Stimulated activated CD4-positive, alpha-beta T cell treated with anti-CD3 and anti-CD28 coated beads, Interleukin-12 subunit alpha, Interleukin-12 subunit beta, amount 100 ng/mL, for 24 hours (primary cell): ENCODE measurements at places on chromosomes 12 and 14.

- no peak for DNase-seq
These were observed 14.8 kb downstream of the CKAP4 start for GRCh38 chr12:106233011-106233410.

DNA sequence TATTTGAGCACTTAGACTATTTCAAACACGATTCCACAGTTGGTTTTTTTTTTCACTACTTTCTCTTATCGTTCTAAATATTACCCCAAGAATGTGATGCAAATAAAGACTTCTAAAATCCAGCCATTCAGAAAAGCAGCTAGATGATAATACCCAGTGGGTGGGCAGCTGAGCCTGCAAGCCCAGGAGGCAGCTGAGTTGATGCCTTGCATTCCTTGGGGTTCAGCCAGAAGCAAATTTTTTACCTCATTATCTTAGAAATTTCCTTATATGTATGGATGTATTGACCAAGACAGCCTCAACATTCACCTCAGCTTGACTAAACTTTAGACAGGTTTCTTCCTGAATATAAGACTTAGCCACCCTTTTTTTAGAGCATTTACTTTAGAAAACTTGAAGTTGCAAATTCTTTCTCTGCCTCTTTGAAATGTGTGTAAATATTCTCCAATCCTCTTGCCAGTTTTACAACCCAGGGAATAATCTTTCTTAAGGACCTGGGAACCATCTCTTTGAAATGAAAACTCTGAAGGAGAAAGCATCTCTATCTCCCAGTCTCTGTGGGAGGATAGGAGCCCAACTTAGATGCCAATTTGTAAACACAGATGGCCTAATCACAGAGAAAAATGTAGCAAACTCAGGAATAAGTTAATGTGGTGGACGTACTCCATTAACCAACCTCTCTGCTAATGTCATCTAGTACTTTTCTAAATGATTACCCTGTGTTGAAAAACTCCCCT is 52.2 kb upstream of the ANP32D start:
- DNase-seq: no peak

DNA sequence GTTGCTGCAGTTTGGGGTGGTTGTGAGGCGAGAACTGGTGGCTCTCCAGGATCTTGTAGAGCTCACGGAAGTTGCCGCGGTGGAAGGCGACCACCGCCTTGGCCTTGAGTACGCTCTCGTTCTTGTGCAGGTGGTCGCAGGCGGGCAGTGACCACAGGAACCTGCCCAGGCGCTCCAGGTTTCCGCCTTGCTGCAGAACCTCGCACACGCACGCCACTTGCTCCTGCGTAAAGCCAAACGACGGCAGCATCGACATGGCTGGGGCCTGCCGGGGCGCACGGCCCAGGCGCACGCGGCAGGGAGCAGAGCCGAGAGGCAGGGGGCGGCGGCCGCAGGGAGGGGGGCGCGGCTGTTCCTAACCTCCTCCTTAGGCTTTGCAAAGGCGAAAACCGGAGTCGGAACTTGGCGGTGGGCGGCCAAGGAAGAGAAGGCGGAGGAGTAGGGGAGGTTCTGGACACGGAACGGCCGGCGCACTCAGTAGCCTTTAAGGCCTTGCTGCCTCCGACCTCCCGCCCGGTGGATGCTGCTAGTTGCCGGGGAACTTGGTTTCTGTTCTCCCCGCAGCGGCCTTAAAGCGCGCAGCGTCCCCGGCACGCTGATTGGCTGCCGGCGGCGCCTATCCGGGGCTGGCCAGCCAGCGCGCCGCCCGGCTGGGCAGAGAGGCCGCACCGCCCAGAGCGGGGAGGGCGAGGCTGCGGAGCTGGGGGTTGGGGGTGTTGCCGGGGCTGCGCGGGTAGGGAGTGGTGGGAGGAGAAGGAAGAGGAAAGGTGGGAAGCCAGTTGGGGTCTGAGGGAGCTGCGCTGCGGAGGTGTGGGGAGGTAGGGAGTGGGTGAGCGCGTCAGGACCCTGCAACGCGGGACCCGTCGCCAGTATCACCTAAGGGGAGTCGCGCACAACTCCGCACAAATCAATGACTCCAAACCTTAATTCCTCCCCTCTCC is at the start of gene SIX1:
TSS of gene SIX1 (minus strand) at position 544 of the 941 bp plus-strand sequence. CDS start at position 256, 288 bp downstream.
- no peak for DNase-seq

GRCh38 chr14:92480856-92481255 is 32.7 kb upstream of the RIN3 start:
- no peak for DNase-seq

DNA sequence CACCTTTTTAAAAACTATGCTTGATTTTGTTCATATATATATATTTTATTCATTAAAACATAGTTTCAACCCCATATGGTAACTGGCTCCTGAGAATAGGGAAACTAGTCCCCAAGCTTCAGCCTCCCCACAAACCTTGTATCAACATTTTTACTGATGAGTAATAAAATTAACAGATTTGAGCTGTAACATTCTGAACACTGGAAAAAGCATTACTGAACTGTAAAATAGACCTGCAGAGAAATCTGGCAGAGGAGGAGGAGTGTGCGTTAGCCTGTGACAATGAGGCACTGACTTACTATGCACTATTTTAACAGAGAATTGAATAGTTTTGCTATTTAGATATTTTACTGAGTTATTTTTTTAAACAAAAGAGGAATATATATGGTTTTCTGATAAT is 43.1 kb downstream of the FRS2 start:
- DNase-seq: no peak

DNA sequence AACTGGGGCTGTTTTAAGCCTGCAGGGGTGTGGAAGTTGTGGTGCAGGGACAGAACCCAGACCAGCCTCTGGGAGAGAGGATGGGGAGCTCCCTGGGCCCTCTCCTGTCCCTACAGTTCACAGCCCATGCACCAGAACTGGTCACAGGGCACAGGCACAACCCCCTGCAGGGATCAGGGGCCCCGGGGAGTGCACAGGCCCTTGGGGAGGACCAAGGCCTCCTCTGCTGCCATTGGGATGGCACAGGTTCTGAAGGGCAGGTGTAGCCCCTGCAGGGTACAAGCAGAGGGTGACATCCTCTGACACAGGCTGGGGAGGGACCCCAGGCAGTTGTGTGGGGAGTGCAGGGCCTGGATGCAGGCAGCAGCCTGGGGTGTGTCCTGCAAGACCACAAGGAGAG is 66.4 kb upstream of the SFSWAP start:
- DNase-seq: no peak

DNA sequence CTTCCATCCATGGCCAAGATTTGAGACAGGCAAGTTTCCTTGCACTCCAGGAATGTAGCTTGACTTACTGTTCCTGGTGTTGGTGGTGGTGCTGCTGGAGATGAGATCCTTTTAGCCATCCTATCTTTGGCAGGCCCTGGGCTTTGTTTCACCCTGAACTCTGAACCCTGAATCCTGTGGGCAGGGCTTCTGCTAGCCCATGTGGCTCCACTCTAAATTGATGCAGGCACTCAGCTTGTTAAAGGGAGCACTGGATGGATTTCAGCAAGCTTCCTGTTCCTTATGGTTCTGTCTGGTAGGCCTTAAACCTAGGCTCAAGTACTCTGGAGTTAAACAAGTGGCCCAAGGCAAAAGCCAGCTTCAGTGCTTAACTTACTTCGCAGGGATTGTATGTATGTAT is 138.2 kb downstream of the RGS6 start:
- DNase-seq: no peak

- DNase-seq: no peak
These were observed 1088.8 kb downstream of the FSCB start for GRCh38 chr14:43418324-43418723.

- no peak for DNase-seq
These were observed 4.5 kb upstream of the EVL start for GRCh38 chr14:100060760-100061159.

DNA sequence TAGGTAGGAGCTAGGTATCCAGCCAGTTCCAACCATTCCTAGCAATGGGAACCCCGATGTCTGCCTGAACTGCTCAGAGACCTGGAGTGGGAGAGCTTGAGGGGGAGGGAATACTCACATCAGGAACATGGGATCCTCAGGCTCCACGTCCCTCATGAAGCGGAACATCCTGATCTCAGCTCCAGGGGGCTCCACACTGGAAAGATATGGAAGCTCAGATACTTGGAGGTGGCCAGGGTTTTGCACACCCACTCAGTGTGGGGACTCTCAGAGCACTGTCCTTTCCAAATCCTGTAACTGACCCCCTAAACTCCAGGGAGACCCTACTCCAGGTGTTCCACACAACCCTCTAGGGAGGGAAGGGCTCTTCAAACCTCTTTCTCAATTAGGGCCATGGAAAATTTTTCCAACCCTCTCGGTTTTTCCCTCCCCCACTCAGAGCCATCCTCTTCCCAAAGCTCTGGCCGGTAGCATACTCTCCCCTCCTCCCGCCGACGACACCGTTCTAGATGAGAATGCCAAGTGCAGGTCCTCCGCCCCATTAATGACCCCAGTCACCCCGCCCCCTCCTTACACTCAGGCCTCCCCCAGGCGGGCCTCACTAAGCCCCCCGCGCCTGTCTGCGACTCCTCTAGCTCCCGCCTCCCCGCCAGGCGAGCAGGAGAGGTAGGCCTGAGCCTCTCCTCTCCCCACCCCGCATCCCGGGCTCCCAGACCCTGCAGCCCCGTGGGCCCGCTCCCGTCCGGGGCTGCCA is 597 bp downstream of the MLF2 start:
- DNase-seq: no peak

GRCh38 chr14:95518045-95518751 is 1.7 kb upstream of the SYNE3 start:
- no peak for DNase-seq

DNA sequence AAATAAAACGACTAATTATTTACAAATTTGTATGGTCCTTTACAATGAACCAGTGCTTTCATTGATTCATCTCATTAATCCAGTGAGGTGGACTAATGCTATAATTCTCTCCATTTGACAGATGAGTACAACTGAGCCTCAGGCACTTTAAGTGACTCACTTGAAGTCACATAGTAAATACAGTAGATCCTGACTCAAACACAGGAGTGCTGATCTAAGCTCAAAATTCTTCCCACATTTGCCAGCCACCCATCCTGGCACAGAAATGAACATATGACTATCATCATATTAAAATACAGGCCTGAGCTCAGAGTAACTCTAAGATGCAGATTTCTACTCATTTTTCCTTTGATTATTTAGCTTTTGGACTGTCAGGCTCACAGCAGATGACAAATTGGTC is 30.6 kb downstream of the SLC16A7 start:
- no peak for DNase-seq

GRCh38 chr12:119781804-119782203 is 95.3 kb downstream of the CIT start:
- DNase-seq: no peak

DNA sequence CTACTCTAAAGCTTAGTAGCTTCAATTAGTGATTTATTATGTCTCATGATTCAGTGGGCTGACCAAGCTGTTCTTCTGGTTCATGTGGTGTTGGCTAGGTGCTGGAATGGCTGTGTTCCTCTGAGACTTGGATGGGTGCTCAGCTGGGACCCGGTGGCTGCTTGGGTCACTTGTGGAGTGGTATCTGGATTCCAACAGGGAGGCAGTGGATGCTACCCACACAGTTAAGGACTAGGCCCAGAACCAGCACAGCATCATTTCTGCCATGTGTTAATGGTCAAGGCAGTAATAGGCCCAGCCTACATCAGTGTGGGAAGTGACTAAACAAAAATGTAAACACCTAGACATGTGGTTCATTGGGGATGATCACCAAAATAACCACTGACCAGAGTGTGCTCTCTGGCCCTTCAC is 72.2 kb downstream of the FGD4 start:
- DNase-seq: no peak

- DNase-seq: no peak
These were observed 1.1 kb downstream of the EML1 start for GRCh38 chr14:99794151-99794780.

- no peak for DNase-seq
These were observed 33.1 kb upstream of the MMP17 start for GRCh38 chr12:131795064-131795463.

DNA sequence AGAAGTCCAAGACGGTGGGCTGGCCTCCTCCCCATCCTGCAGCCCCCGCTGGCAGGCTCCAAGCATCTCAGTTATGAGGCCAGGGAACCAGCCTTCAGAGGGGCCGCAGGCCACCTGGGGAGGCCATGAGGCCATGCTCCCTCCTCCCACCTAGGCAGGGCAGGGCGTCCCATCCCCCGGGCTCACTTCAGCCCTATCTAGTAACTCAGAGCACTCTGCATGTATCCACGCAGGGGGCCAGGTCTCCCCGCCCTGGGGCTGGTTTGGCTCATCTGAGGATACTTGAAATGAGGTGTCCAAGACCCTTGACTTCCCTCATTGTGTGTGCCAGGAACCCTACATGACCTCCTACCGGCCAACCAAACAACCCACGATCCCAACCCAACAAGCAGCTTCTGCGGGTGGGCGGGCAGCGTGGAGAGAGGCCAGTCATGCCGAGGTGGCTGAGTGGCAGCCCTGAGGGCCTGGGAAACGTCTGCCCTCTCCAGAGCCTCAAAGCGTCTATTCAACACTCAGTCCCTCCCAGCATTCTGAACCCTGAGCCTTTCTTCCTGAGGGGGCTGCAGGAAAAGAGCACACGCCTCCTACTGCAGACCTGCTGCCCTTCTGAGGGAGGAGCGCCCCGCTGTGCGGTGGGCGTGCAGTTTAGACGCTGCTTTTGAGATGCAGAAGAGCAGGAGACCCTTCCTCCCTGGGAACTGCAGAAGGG is 16.8 kb downstream of the ISCA2 start:
- no peak for DNase-seq

DNA sequence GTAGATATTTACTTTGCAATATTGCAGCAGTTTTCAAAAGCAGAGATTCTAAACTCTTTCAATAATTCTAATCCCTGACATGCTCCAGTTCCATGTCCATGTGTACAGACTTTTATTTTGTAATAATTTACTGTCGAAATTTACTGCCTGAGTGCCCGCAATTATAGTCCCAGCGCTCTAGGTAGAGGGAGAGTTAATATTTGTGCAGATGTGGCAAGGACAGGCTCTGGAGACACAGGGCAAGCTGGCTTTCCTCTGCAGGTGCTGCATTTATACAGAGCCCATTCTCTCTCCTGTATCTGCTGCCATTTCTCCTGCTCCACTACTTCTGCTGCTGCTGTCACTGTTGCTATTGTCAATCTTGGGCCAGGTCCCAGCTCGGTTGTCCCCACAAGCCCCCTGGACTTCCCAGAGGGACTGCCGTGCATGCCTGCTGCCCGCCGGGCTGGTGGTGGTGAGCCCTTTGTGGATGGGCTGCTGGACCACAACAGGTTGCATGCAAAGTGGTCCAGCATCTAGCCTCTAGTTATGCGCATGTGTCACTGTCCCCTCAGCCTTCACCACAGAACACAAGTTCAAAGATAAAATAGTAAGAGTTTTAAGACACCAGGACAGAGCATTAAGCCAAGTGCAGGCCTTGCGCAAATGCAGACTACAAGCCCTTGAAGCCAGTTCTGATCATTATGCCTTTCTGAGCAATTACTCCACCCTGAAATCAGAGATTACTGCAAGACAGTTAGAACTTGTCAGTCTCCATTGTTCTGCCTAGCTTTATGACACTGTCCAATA is 40.8 kb upstream of the CSRP2 start:
- no peak for DNase-seq

GRCh38 chr12:1618489-1618888 is 10.5 kb upstream of the WNT5B start:
- no peak for DNase-seq

GRCh38 chr12:132921685-132922084 is 34.3 kb upstream of the CHFR start:
- no peak for DNase-seq
